ENCODE measurements at places on chromosomes 3 and 15. TPM values are rescaled to one million over a fixed set of nuclear protein-coding genes. Genes with fewer than 3 reads are reported as not detected.

Gene ZCWPW2
- not detected for total RNA-seq

Gene GMPPB
- total RNA-seq: 83.9 TPM

Gene UBAP1L
- 1.4 TPM for total RNA-seq

Gene ILDR1
- total RNA-seq: 5.6 TPM

Gene ACKR4
- total RNA-seq: not detected

Gene SLC22A13
- 0.73 TPM for total RNA-seq

Gene CYP19A1
- total RNA-seq: not detected

- no peaks in the 10 kb centered on the region for H3K36me3 ChIP-seq
- no peak overlapping the region for H3K4me3 ChIP-seq
- H3K4me1 ChIP-seq: no peaks in the 10 kb centered on the region
Observed at GRCh38 chr3:82940124-82940523, 1178.7 kb upstream of the GBE1 start.

DNA sequence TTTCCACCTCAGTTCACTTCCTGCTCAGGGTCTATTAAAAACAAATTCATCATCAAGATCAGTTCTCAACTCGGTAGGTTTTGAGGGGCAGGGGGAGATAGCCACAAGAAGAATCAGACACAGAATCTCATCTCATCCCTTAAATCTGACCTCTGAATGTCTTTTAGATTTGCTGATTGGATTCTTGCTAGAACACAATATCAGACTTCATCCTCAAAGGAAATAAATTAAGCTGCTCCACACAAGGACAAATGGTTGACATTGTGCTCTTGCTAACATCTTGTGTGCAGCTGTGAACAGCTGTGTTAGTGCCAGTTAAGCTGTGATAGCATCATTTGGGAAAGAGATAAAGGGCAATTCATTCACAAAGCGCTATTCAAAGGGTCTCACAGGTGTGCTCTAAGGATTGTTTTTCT is 184.0 kb upstream of the ADAMTS9 start:
- H3K27me3 ChIP-seq: no peaks in the 10 kb centered on the region
- H3K36me3 ChIP-seq: no peaks in the 10 kb centered on the region
- no peak overlapping the region for H3K4me3 ChIP-seq
- H3K27ac ChIP-seq: no peak overlapping the region
- no peaks in the 10 kb centered on the region for H3K4me1 ChIP-seq

DNA sequence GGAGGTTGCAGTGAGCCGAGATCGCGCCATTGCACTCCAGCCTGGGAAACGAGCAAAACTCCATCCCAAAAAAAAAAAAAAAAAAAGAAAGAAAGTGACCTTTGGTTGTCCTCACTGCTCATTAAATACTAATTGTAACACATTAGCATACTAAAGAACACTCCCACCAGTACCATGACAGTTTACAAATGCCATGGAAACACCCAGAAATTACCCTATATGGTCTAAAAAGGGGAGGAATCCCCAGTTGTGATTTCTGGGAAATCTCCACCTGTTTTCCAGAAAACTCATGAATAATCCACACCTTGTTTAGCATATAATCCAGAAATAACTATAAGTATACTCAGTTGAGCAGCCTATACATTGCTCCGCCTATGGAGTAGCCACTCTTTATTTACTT is 23.5 kb upstream of the INO80 start:
- peaks cover 7% of the 10 kb centered on the region for H3K4me1 ChIP-seq
- no peaks in the 10 kb centered on the region for H3K36me3 ChIP-seq

- no peaks in the 10 kb centered on the region for H3K4me1 ChIP-seq
- H3K4me3 ChIP-seq: no peak overlapping the region
- no peak for DNase-seq
Observed at GRCh38 chr3:39850716-39851032, 41.3 kb downstream of the MYRIP start.

DNA sequence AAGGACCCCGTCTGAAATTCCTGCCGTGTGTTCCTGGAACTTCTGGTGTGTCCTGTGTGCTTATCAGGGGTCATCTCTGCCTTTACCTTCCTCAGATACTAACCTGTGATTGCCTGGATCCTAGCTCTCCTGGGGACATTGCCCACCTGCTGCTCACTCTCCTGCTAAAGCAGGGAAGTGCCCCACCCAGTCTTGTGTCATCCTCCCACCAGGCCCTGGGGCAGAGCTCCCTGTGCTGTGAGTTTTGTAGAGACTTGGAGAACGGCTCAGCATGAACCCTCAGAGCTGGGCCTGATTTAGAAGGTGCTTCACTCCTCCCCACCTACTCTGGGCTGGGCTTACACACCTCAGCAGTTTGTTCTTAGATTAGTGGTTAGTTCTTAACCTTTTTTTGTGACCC is 3.8 kb upstream of the TMEM44 start:
- H3K27me3 ChIP-seq: no peaks in the 10 kb centered on the region
- H3K36me3 ChIP-seq: peaks cover 18% of the 10 kb centered on the region
- H3K27ac ChIP-seq: no peak overlapping the region
- H3K4me3 ChIP-seq: no peak overlapping the region
- DNase-seq: peak; percentile 24

DNA sequence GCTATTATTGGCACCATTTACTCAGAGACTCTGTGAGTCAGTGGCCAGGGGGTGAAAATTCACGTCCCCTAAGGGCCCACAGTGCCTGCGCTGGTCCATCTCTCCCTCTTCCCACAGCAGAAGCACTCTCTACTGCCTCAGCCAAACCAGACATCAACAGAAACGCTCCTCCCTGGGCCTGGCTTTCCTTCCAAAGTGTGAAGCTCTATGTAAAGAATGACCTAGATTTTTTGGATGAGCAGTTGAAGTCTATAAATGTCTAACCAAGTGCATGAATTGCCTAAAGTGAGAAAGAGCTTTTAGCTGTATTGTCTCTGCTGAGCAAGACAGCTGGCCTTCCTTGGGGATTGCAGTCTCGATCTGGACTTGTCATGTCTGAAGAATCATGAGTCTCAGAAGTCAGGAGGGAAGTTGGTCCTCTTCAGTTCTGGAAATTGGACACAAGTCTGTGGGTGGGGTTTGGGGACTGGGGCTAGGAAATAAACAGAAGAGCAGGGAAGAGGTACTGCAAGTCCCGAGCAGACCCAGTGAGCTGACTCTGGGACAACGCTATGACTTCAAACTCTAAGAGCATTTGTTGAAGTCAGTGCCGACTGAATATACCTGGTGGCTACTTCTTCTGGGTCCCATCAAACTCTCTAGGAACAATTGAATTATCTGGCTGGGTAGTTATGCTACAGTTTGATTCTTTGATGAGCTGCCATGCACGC is 29.0 kb downstream of the RASGRP1 start:
- H3K36me3 ChIP-seq: no peaks in the 10 kb centered on the region
- peaks cover 4% of the 10 kb centered on the region for H3K27me3 ChIP-seq
- H3K27ac ChIP-seq: no peak overlapping the region
- no peak for DNase-seq
- H3K4me3 ChIP-seq: no peak overlapping the region

DNA sequence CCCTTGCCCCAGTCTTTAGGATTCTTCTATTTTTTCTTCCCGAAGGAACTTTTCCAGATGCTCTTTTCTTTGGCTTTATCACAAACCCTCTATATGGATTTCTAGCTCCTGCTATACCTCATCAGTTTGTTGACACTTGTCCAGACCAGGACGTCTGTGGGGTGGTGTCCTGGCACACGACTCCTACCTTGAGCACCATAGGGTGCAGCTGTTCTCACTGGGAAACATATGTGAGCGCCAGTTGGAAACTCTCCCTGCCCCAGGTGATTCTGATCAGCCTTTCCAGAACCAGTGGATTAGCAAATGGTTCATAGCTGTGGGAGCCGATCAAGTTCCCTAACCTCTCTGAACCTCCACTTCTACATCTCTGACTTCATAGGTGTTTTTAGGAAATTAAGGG is 40.6 kb upstream of the USP3 start:
- no peak for DNase-seq
- no peak overlapping the region for H3K4me3 ChIP-seq
- no peaks in the 10 kb centered on the region for H3K27me3 ChIP-seq
- no peak overlapping the region for H3K27ac ChIP-seq
- H3K4me1 ChIP-seq: peaks cover 24% of the 10 kb centered on the region
- H3K36me3 ChIP-seq: no peaks in the 10 kb centered on the region

DNA sequence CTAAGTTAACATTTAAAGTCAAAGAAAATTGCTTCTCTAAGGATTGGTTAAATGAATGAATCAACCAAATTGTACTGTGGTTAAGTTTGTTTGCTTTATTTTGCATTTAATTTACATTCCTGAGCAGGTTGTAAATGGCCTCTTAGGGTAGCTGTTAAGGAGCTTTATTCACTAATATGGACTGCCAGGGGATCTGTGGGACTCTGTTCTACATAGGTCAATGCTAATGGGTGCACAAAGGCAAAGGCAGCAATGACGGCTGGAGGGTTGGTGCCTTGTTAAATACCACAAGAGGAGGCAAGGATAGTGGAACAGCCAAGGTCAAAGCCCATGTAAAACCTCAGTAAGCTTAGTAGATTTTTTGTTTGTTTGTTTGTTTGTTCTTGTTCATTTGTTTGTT is 89.3 kb upstream of the P2RY1 start:
- no peak overlapping the region for H3K4me3 ChIP-seq
- no peak overlapping the region for H3K27ac ChIP-seq
- no peaks in the 10 kb centered on the region for H3K4me1 ChIP-seq
- no peak for DNase-seq
- H3K36me3 ChIP-seq: no peaks in the 10 kb centered on the region

DNA sequence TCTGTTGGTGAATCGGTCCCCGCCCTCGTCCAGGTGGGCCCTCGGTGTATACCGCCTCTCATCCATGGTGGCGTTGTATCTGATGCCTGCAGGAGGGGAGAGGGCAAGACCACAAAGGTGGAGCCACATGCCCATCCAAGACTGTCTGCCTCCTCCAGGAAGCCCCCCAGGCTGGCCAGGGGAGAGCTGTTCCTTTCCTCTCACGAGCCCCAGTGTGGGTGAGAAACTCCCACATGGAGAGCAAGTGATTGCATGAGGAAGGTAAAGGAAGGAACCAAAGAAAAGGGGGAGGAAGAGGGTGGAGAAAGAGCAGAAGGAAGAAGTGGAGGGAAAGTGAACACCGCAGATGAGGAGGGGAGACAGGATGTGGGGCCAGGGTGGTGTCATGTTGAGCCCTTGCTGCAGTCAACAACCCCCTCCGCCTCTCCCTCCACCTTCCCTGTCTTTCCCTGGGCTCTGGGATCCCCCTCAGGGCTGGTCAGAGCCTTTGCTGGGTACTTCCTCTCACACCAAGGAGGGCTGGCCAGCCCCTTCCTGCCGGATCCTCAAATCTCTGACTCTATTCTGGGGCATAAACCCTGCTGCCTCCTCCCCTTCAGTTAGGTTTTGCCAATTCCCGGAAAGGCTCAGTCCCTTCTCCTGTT is 49.3 kb downstream of the FEM1B start:
- H3K36me3 ChIP-seq: no peaks in the 10 kb centered on the region
- no peak overlapping the region for H3K4me3 ChIP-seq
- no peak overlapping the region for H3K27ac ChIP-seq

DNA sequence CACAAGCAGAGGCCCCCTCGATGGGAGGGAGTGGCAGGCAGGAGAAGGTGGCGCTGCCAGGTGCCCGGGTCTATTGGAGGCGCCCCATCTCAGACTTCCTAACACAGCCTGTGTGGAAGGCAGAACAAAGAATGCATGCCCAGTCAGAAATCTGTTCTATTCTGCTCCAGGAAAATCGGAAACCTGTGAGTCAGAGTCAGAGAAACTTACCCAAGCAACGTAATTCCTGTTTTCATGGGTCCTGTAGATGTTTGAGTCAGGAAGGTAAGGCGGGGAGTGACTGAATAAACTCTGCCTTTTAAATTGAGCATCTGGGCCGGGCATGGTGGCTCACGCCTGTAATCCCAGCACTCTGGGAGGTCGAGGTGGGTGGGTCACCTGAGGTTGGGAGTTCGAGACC is 13.7 kb downstream of the MAP6D1 start:
- no peak overlapping the region for H3K4me3 ChIP-seq
- no peak for DNase-seq
- no peaks in the 10 kb centered on the region for H3K27me3 ChIP-seq
- no peaks in the 10 kb centered on the region for H3K4me1 ChIP-seq

DNA sequence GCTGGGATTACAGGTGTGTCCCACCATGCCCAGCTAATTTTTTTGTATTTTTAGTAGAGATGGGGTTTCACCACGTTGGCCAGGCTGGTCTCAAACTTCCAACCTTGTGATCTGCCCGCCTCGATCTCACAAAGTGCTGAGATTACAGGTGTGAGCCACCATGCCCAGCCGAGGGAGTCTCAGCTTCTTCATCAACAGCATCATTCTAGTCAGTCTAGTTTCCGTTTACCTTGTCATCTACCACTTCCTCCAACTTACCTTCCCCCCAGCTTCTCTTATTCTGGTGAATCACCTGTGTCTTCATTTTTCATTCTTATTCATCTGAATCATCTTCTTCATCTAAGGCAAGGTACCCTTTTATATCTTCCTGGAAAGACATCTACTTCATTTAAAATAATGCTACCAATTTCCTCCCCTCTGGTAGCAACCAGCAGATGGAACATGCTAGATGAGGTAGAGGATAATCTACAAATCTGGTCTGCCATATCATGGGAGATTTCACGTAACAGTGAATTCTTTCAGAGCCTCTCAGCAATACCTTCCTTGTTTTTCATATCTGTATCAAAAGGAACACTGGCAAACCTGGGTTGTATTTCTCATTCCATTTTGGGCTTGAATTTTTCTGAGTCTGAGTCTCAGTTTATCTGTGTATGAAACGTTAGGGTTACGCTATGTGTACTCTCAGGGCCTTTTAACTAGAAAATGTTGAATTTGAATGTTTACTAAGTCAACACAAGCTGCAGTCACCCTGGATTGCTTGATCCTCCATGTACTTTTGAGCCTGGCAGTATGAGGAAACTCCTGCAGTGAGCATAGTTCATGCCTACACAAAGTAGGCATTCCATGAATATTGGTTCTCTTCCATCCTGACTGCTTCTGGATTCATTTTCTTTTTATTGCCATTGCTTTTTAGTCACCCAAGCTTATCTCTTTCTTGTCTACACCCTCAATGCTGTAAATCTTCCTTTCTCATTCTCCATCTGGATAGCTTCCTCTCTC is 16.8 kb downstream of the LPP start:
- H3K27me3 ChIP-seq: no peaks in the 10 kb centered on the region
- H3K36me3 ChIP-seq: no peaks in the 10 kb centered on the region
- no peak overlapping the region for H3K4me3 ChIP-seq
- peak overlapping the region; percentile 26 for H3K27ac ChIP-seq
- DNase-seq: peak; percentile 77

DNA sequence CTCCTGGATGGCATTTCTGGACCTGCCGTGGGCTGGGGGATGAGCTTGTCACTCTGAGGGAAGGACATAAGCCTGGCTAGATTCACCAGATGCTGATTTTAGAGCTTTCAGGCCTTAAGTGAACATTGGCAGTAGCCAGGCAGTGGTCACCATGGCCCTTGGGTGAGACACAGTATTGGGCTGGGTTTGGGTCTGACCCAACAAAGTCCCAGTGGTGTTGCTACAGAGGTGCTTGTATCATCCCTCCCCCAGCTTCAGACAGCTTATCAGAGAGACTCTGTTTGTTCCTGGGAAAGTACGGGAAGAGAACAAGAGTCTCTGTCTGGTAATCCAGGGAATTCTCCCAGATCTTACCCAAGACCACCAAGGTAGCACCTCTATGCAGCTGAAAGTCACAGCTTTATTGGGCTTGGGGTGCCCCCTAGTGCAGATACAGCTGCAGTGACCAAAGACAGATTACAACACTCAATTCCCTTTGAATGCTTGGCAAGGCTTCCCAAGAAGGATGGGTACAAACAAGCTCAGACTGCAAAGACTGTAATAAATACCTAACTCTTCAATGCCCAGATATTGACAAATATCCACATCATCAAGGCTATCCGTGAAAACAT is 9.8 kb upstream of the RUVBL1 start:
- H3K4me3 ChIP-seq: no peak overlapping the region
- no peaks in the 10 kb centered on the region for H3K27me3 ChIP-seq
- no peaks in the 10 kb centered on the region for H3K36me3 ChIP-seq

All from PC-3 (cell line).